Mesenteric fat pad (tissue), 1 donor: ENCODE measurements at places on chromosomes 3 and 15.

- DNase-seq: no peak
These were observed 91.1 kb upstream of the KLF13 start for GRCh38 chr15:31235311-31236183.

DNA sequence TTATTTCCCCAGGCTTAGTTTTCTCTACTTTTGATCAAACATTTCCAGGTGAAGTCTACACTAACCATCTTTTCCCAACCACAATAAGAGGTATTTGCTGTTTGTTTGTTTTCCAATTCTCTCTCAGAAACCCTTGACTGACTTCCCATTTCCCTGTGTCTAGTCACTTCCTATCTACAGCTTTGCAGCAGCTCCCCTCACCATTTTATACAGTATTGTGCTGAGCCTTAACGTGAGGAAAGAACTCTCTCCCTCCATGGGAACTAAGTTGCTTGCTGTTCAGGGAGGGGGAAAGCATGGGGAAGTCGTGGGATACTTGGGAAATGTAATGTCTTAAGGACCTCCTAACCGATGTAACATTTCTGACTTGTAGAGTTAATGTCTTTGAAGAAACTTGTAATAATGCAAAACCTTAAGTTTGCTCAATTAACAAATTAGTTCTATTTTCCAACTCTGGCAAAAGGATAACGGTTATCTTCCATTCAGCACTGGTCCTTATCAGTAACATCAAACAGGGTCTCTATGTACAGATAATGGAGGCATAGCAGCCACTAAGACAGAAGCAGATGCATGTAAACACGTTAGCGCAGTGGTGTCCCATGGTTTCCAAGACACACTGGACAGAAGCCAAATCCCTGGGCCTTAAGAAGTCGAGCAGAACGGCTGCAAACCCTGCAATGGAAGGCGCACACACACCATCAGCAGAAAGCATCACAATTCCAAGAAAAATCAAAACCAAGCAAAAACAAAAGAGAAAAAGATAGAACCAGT is 39.7 kb downstream of the NPTN start:
- no peak for DNase-seq

- DNase-seq: no peak
These were observed 181.2 kb downstream of the WNT5A start for GRCh38 chr3:55305696-55306485.

GRCh38 chr3:113259196-113259595 is 47.8 kb downstream of the BOC start:
- DNase-seq: no peak

DNA sequence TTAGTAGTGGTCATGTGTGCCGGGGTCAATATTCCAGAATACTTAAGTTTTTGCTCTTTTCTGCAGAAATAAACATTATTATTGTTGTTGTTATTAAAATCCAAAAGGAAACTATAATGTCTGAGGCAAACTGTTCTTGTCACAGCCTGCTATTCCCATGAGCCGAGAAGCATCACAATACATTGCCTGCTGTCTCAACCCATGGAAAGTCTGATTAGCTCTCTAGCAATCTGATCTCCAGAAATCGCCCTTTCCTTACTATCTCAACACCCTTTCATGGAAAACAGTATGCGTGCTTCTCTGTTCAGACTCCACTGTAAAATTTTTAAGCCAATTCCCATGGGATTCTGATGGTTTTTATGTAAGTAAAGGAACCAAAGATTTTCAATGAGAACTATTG is 811.0 kb downstream of the TUSC7 start:
- no peak for DNase-seq

DNA sequence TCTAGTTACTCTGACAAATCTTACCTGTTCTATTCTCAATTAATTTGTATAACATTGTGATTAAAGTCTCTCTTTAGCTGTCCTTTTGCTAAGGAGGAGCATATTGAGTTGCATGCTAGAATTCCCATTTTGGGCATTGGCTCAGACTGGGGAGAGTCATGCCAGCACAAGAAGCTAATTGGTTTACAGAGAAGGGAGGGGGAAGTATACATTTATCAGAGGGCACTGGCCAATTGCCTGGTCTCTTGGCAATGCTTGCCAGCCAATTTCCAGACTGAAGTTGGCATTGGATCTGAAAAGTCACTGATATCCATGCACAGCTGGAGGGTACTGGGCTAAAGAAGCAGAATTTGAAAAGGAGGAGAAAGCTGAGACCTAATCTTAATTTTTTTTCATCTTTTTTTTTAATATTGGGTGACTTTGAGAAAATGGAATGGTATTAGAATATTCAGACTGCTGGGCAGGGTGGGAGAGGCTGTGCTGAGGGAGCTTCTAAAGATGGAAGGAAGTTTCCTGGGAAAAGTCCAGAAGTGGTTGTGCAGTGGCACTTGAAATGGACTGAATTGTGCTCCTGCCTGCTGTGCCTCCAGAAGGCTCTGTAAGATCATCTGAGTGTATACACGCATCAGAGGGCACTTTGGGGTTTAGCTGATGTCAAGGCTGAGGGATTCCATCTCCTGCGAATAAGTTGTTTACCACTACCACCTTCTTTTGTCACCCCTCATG is 365.2 kb upstream of the DPH6 start:
- no peak for DNase-seq

DNA sequence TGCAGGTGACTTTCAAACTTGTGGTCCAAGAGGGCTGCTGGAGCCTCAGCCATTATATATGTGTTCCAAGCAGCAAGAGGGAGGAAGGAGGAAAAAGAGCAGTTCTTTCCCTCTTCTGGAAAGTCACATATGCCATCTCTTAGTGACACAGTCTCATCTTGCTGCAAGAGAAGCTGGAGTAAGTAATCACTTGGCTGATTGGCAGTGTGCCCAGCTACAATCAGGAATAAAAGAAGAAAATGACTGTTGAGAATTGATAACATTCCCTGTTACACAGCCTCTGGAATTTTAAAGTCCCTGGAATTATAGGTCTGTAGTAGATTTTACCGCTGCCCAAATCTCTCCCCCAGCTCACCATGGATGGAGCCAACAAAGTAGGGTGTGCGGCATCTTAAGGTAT is 31.4 kb upstream of the LYZL4 start:
- DNase-seq: no peak

GRCh38 chr15:29825227-29825626 is 3.0 kb upstream of the TJP1 start:
- no peak for DNase-seq

- DNase-seq: no peak
These were observed 52.4 kb upstream of the FAM174B start for GRCh38 chr15:92707880-92708551.

GRCh38 chr3:37499061-37499785 is 324.8 kb upstream of the LRRFIP2 start:
- DNase-seq: no peak

GRCh38 chr3:189260556-189261493 is 89.1 kb downstream of the TPRG1 start:
- no peak for DNase-seq
